CD4-positive, alpha-beta T cell treated with Interleukin-6 at 100 ng/mL for 8 hours (primary cell): ENCODE measurements at places on chromosomes 5 and 9.

DNA sequence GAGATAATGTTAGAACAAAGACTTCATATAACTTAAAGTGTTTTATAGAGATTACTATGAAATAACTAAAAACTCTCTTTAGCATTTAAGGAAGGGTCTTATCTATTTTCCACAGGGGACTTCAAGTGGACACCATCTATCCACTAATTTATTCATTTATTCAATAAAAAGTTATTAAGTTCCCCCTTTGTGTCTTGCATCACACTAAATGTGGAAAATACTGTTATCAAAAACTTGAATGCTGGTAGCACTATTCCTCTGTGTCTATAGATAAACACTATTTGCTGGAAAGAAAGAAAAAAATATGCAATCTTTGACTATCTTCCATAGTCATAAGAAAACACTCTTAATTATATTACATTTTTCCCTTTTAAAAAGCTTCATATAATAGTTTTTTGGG lies 20.1 kb upstream of the ZNF622 start:
- no peak for DNase-seq

GRCh38 chr9:13508681-13509080 lies 229.2 kb upstream of the MPDZ start:
- no peak for DNase-seq

DNA sequence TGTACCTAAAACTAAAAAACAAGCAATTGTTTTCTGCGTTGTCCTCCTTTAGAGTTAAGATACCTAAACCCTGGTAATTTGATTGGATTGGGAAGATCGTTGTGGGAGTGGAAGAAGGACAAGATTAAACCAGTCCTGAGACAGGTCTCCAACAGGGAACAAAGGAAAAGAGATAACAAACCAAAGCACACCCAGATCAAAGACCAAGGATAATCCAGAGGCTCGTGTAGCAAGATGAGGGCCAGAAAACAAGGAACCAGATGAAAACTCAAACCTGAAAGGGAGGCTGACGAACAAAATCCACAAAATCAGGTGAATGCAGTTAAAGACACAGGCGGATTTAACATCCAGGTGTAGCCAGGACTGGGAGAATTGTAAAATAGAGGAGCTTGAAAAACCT lies 618.1 kb downstream of the SLCO4C1 start:
- DNase-seq, result no peak

GRCh38 chr5:147874910-147875367 lies 3.6 kb upstream of the SCGB3A2 start:
- DNase-seq, result no peak

DNA sequence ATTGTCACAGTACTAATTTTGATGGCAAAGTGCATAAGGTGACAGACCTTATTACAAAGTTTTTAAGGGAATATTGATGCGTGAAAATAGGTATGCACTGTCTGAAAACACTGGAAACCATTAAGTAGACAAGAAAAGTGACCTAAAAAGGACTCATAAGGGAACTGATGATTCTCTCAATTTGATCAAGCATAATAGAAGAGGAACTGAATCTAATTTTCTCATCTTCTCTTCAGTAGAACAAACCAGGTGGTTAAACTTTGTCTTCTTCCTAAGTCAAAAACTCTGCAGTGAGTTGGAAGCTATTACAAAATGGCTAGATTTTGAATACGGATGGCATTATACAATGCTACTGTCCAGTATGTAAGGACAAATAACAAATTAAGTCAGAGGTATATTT lies 53.4 kb downstream of the RNF145 start:
- DNase-seq, result no peak

- no peak for DNase-seq
These were observed 42.2 kb downstream of the PPP2R2B start for GRCh38 chr5:146836226-146836842.

DNA sequence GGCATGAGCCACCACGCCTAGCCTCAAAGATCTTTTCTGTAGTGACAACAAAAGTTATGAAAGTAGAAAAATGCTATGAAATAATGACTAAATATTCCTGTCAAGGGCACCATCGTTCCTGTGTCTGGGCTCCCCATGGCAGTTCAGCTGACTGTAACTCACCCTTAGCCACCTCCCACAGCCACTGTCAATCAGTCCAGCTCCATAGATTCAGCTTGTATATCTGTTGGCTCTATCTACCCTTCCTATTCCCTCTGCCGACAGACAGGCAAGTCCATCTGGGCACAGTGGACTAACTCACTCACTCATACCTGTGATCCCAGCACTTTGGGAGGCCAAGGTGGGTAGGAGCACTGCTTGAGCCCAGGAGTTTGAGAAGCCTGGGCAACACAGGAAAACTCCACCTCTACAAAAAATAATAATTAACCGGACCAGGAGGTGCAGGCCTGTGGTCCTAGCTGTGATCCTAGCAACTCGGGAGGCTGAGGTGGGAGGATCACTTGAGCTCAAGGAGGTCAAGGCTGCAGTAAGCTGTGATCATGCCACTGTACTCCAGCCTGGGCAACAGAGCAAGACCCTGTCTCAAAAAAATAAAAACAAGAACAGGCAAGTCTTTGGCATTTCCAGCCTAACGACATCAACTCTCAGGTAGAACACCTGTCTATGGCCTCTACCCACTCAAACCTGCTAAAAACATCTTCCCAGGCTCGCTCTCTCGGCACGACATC lies 6.2 kb downstream of the CAMSAP1 start:
- DNase-seq, result no peak

- no peak for DNase-seq
These were observed 6.2 kb upstream of the ERGIC1 start for GRCh38 chr5:172827841-172828240.

DNA sequence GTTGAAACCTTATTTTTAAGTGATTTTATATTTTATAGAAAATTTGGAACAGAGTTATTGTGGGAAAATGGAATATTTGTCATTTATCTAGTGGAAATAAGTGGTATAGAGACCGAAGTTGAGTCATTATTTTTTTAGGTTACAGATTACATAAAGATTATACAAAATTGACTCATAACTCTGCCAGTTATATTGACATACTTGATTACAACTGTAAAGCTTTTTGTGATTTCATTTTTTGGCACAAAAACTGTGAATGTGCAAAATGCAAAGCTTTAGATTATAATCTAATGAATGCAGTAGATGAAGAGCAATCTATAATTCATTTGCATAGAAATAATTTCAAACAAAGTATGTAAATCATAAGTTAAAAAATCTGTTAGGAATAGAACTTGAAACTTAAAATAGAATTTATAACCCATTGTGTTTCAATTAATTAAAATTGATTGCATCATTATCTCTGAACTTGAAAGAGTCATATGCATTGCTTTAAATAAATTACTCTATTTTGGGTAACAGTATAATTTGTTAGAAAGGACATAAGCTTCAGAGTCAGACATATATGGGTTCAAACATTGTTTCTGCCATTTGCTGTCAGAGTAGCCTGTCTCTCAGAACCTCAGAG lies 280.4 kb downstream of the FER start:
- DNase-seq, result no peak

- no peak for DNase-seq
These were observed 58.7 kb upstream of the NFIB start for GRCh38 chr9:14372437-14373335.

GRCh38 chr5:17411436-17412402 lies 86.3 kb upstream of the TAF11L2 start:
- DNase-seq, result no peak

DNA sequence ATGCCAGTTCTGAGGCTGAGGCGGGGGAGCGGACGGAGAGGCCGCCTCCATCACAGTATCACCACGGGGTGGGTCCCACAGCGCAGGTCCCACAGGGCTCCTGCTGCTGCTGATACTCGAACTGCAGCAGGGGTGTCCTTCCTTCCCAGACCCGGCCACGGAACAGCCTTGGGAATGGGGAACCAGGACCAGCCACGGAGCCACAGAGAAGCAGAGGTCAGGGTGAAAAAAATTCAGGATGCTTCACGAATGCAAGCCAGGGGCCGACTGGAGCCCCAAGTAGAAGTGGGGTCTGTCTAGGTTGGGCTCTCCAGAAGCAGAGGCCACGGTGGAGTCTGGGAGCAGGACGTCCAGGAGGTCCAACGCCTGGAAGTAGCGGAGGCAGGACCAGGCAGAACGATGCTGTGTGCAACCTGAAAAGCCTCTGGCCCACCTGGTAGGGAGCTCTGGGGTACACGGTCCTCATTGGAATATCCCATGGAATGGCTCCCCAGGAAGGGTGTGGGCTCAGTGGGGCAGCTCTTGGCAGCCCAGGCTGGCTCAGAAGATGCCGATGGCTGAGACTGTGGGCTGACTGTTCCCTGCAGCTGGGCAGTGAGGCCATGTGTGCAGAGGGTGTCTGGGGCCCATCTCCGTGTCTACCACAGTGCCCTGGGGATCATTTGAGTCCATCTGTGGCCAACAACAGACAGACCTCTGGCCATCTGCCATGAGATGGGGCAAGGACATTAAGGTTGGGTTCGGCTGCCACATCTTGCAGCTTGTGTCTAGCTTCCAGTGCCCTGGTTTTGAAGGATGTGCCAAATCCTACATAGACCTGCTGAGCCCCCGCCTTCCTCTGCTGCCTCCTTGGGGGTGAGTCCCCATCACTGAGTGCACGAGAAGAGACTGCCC lies 66.9 kb upstream of the FCN1 start:
- no peak for DNase-seq

DNA sequence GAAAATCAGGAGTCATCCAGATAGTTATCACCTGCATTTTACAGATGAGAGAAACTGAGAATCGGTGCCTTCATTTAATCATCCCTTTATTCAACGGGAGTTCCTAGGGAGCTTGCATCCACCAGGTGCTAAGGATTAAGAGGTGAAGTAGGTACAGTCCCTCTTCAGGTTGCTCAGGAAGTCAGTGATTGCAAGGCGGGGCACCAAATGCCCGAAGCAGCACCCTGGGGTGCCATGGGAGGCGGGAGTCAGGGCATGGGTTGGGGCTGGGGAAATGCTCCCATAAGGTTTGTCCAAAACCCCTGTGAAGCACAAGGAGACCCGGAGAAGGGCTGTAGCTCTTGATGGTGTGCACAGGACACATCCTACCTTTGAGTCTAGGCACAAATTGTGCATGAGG lies 98.8 kb upstream of the KLF4 start:
- no peak for DNase-seq

GRCh38 chr5:126015235-126016181 lies 407.7 kb upstream of the GRAMD2B start:
- no peak for DNase-seq

DNA sequence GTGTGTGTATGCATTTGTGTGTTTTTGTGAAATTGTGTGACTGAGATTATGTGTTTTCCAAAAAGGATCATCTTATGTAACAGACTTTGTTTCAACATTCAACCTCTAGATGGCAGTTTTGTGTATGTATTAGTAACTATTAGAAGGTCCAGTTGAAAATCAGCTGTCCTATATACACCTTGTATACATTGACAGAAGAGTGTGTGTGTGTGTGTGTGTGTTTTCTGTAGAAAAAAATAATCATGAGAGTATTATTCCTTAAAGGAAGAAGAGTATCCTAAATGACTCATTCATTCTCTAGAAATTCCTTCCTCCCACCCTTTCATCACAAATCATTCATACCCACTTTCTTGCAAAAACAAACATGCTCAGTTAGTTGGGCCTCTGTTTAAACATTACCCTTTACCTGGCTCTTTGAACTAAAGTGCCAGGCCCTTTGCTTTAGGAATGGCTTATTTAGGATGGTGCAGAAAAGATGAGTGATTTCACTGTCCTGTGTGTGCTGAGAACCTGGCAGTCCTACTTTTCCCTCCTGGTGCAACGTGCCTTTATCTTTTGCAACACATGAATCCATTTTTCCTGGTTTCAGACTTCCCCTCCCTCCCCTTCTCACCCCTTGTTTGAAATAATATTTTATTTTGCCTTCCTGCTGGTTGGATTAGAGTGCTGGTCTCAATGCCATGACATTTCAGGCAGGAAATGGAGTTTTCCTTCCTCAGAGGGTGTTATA lies 152.2 kb downstream of the ARHGAP26 start:
- DNase-seq, result peak; percentile 17

- DNase-seq, result no peak
These were observed 67.0 kb downstream of the ARHGAP26 start for GRCh38 chr5:142837081-142837725.

- no peak for DNase-seq
These were observed 52.4 kb downstream of the VCAN start for GRCh38 chr5:83523929-83524328.

- DNase-seq, result no peak
These were observed 60.3 kb downstream of the MAPKAP1 start for GRCh38 chr9:125646621-125647100.

GRCh38 chr5:122723606-122724352 lies 51.1 kb upstream of the SNX2 start:
- DNase-seq, result no peak

- no peak for DNase-seq
These were observed 280.9 kb downstream of the MARCHF11 start for GRCh38 chr5:15898641-15899040.

DNA sequence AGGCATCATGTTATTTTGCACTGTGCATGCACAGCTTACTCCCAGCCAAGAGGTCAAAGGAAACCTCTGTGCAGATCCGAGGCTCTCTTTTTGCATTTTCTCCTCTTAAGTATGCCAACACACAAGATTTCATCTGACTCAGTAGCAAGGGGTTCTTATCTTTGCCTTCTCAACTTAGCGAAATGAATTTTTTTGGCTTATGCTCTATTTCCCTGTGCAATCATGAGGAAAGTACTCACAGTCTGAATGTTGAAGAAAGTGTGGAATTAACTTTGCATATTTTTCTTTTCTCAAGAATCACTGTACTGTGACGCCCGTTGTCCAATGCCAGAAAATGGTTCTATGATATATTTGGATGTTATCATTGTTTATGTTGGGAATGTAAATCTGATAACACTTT lies 173.5 kb upstream of the FBXL7 start:
- DNase-seq, result no peak

GRCh38 chr5:99587983-99588382 lies 659.2 kb upstream of the CHD1 start:
- no peak for DNase-seq

GRCh38 chr9:73782166-73782565 lies 630.5 kb downstream of the ANXA1 start:
- DNase-seq, result no peak

DNA sequence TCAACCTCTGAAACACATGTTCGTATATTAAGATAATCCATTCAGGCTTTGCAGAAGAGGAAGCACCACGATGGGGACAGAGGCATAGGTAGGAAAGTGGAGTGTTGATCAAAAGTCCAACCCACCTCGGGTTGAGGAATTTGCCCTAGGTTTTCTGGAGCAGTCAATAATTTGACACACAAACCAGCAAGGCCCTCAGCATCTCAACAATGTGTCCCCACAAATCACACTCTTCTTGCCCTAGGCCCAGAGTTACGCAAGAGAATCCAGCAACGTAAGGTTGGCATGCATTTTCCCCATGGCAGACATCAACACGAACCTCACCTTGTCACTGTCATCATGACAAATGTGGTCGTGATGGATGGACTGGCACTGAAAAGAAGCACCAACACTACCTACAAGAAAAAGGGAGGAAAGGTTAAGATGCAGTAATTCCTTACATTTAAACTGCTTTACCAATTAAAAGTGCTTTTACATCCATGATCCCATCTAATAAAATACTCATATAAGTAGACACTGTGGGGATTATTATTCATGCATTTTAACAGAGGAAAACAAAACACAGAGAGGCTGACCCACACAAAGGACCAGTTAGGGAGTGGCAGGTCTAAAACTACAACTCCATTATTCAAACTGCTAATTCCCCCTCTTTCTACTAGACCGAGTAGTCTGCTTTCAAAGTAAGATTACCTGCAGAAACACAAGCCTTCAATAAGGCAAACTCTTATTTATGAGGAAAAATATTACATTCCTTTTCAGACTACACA lies 24.4 kb upstream of the RNF38 start:
- DNase-seq, result no peak

GRCh38 chr9:131500939-131501541 lies 1.7 kb upstream of the POMT1 start:
- DNase-seq, result peak; percentile 64
